Glutamatergic neuron (in vitro differentiated cells): ENCODE measurements at places on chromosomes 4 and X.

GRCh38 chr4:85713005-85713404, 238.1 kb downstream of the ARHGAP24 start:
- H3K27ac ChIP-seq: no peak overlapping the region
- DNase-seq: no peak
- H3K27me3 ChIP-seq: no peaks in the 10 kb centered on the region
- H3K36me3 ChIP-seq: no peaks in the 10 kb centered on the region

DNA sequence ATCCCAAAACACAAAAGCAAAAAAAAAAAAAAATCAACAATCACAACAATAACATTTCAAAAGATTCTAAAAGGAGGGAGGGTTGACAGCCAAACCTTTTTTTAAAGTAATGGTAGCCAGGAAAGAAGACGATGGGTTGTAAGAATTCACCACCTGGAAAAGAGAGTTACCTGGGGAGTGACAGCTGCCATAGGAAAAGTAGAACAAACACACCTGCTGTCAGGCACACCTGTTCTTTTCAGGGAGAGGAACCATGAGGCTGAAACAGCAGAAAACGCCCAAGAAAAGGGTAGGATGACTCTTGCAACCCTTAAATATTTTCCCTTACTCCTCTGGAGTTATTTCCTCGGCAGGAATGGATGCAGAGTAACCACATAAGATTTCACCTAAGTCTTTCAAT, 388.4 kb upstream of the TEX13C start:
- H3K27me3 ChIP-seq: no peaks in the 10 kb centered on the region
- H3K4me3 ChIP-seq: no peak overlapping the region
- no peak for DNase-seq

GRCh38 chr4:180828455-180829018, 1414.7 kb upstream of the TENM3 start:
- H3K27me3 ChIP-seq: peaks cover 2% of the 10 kb centered on the region
- DNase-seq: no peak
- peaks cover 9% of the 10 kb centered on the region for H3K4me1 ChIP-seq
- no peak overlapping the region for H3K4me3 ChIP-seq
- H3K36me3 ChIP-seq: no peaks in the 10 kb centered on the region

- DNase-seq: no peak
- no peak overlapping the region for H3K4me3 ChIP-seq
- H3K27me3 ChIP-seq: no peaks in the 10 kb centered on the region
- H3K36me3 ChIP-seq: no peaks in the 10 kb centered on the region
Measured at GRCh38 chr4:138003248-138003647, 238.9 kb downstream of the SLC7A11 start.

DNA sequence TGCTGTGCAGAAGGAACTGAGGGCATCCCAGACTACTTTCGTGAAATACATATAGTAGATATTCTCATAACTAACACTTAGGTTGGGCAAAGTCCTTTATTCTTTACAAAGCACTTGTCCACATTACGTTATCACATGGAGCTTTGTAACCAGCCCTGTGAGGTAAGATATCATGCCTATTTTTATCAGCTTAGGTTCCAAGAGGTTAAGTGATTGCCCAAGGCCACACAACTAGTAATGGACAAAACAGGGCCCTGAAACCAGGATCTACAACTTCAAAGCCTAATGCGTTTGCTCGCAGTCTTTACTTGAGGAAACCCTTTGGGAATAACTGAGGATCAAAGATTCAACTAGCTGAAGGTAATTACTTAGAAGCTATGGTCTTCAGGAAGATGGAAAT, 261.5 kb downstream of the GPC3 start:
- H3K27me3 ChIP-seq: peaks cover 2% of the 10 kb centered on the region
- H3K4me3 ChIP-seq: no peak overlapping the region
- H3K36me3 ChIP-seq: no peaks in the 10 kb centered on the region

DNA sequence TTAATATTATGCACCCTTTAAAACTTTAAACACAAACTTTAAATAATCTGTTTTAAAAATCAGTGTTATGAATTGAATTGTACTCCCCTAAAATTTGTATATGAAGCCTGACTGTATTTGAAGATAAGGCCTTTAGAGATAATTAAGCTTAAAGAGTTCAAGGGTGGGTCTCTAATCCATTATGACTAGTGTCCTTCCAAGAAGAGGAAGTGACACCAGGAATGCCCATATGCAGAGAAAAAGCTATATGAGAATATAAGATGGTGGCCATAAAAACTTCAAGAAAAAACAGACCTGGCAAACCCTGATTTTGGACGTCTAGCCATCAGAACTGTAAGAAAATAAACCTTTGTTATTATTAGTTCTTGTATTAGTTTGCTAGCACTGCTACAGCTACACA, 29.0 kb downstream of the UGT2A2 start:
- H3K4me3 ChIP-seq: no peak overlapping the region
- H3K36me3 ChIP-seq: no peaks in the 10 kb centered on the region
- H3K27ac ChIP-seq: no peak overlapping the region
- H3K27me3 ChIP-seq: peaks cover 1% of the 10 kb centered on the region
- DNase-seq: no peak

DNA sequence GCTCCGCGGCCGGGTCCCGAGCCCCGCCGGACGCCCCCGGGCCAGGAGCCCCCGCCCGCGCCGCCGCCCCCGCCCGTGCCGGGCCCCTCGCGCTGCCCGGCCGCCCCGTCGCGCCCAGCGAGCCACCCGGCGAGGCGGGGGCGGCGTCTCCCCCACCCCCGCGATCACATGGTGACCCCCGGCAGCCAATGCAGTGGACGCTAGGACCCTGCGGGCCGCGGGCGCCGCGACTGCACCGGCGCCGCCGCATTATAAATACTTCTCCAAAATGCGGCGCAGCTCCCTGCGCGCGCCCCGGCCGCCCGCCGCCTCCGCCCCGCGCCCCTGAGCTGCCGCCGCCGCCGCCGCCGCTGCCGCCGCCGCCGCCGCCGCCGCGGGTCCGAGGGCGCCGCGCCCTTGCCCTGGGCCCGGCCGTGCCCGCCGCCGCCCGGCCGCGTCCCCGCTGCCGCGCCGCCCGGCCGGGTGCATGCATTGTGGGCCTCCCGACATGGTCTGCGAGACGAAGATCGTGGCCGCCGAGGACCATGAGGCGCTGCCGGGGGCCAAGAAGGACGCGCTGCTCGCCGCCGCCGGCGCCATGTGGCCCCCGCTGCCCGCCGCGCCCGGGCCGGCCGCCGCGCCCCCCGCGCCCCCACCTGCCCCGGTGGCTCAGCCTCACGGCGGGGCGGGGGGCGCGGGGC, at the start of gene NAT8L:
TSS of gene NAT8L (plus strand) at position 282 of the 680 bp plus-strand sequence. CDS start at position 467, 185 bp downstream.
- H3K27me3 ChIP-seq: peaks cover 12% of the 10 kb centered on the region
- H3K36me3 ChIP-seq: peaks cover under 1% of the 10 kb centered on the region
- H3K4me3 ChIP-seq: no peak within 1 kb of the TSS

DNA sequence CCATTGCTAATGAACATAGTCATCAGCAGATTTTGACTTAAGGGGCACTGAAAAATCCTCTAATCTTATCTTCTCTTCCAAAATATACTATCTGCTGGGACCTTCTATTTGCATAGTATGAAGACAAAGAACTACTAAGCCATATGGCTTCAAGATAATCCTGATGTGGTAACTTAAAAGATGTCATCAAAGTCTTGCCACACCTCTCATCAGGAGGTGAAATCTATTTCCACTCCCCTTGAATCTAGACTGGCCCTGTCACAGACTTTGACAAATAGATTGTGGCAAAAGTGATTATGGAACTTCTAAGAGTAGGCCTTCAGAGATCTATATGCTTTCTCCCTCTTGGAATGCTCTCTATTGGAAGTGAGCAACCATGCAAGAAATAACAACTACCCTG, 27.3 kb upstream of the TET2 start:
- H3K27me3 ChIP-seq: no peaks in the 10 kb centered on the region
- no peaks in the 10 kb centered on the region for H3K36me3 ChIP-seq
- H3K4me1 ChIP-seq: no peaks in the 10 kb centered on the region
- no peak overlapping the region for H3K27ac ChIP-seq

DNA sequence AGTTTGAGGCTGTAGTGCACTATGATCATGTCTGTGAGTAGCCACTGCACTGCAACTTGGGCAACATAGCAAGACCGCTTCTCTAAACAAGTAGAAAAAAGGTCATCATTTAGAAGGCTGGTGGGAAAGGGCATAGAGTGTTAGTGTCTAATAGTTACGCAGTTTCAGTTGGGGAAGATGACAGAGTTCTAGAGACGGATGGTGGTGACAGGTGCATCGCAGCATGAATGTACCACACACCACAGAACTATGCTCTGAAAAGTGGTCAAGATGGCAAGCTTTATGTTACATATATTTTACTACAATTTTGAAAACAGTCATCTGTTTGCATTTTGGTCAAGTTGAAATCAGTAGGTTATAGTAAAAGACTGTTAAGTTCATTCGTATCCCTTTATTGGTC, 23.7 kb upstream of the CLDN34 start:
- no peak overlapping the region for H3K4me3 ChIP-seq
- no peak overlapping the region for H3K27ac ChIP-seq
- no peaks in the 10 kb centered on the region for H3K27me3 ChIP-seq
- H3K4me1 ChIP-seq: peaks cover 2% of the 10 kb centered on the region
- H3K36me3 ChIP-seq: no peaks in the 10 kb centered on the region

DNA sequence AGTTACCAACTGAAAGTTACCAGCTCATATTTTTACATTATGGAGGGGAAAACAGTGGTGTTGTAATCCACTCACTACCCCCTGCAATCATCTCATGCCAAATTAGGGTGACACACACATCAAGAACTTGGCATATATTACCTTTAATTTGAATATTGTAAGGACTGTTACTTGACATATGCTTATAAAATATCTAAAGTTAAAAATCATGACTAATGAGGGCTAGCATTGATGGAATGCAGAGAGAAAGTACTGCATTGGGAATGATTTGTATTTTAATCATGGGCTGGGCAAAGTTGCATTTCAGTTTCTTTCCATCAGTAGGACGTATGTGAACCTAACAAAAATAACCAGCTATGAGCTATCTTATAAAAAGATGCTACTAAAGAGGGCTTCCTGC, 517.5 kb upstream of the GRIA3 start:
- peaks cover 2% of the 10 kb centered on the region for H3K27me3 ChIP-seq
- H3K4me1 ChIP-seq: peaks cover 4% of the 10 kb centered on the region
- no peak overlapping the region for H3K4me3 ChIP-seq
- no peak for DNase-seq
- no peaks in the 10 kb centered on the region for H3K36me3 ChIP-seq
